Hematopoietic multipotent progenitor cell treated with erythropoietin and hydrocortisone succinate and interleukin-3 and kit ligand, for 17 days (in vitro differentiated cells): ENCODE measurements at places on chromosomes 1 and 21.

DNA sequence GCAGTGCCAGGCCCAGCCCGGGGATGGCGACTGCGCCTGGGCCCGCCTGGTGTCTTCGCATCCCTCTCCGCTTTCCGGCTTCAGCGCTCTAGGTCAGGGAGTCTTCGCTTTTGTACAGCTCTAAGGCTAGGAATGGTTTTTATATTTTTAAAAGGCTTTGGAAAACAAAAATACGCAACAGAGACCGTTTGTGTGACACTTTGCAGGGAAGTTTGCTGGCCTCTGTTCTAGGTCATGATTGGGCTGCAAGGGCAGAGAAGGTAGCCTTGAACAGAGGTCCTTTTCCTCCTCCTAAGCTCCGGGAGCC is 719 bp downstream of the SOD1 start:
- no peak for DNase-seq

DNA sequence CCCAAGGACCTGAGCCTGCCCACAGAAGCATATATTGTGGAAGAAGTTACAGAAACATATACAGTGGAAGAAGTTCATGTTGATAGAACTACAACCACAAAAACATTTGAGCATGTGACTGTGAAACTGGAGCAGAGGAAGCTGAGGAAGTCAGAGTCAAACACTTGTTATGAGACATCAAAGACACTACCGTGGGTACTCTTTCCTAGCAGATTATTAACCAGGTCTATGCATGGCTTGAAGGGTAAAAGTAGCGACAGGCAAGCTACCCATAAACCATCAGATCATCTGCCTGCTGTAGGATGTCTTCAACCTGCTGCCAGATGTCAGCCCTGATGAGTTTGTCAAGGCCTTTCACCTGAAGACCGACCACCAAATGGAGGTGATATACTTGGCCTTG is 35.8 kb downstream of the IVNS1ABP start:
- DNase-seq, result no peak

- DNase-seq, result no peak
Observed at GRCh38 chr21:43299441-43300277, 127.3 kb downstream of the SIK1 start.

GRCh38 chr1:59176471-59176870 is 120.4 kb upstream of the FGGY start:
- no peak for DNase-seq

DNA sequence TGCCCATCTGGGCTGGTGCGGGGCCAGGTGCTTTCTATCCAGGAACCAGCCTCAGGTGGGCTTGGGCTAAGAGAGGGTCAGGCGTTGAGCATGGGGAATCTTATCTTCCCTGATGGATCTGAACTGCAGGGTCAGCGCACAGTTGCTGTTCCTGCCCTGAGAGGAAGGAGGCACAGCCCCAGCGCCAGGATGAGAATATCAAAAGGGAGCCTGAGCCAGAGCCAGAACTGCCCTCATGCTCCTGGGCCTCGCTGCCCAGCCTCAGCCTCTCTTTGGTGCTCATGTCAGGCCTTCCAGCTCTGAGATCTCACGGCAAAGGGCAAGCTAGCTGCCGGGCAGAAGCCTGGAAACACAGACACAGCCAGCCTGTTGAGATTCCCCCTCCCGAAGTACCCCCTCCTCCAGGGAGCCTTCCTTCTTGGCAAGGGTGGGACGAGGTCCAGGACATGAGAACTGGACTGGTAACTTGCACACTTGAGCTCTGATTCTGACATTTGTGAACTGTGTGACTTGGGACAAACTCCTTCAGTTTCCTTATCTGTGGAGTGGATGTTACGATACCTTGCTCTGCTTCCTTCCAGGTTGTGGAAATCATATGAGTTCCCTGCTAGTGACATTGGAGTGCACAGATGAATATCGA is 1.2 kb upstream of the LAD1 start:
- no peak for DNase-seq
